Spinal cord (tissue), 10 donors: ENCODE measurements at places on chromosomes 16 and 17.

- DNase-seq = peak; percentile 39
- no peaks in the 10 kb centered on the region for H3K27me3 ChIP-seq
- no peak overlapping the region for H3K4me3 ChIP-seq
- no peaks in the 10 kb centered on the region for H3K36me3 ChIP-seq
These were observed 15.0 kb downstream of the CA5A start for GRCh38 chr16:87921236-87921773.

DNA sequence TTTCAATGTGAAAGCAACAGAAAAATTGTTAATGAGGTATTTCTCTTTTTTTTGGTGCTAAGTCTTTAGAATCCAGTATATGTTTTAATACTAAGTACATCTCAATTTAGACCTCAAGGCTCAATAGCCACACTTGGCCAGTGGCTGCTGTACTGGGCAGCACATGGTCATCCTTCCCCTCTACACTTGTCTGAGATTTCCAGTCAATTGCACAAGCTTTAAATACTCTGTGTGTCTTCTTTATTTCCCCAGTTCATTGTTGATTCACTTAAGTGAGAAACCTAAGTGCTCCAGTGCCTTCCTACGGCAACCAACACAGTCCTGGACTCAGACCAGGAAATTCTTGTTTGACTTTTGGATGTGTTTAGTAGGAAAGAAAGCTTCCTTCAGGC lies 62.2 kb downstream of the TNRC6C start:
- H3K4me3 ChIP-seq = no peak overlapping the region
- H3K4me1 ChIP-seq = peaks cover 5% of the 10 kb centered on the region
- peaks cover 13% of the 10 kb centered on the region for H3K36me3 ChIP-seq
- H3K27me3 ChIP-seq = no peaks in the 10 kb centered on the region

- no peaks in the 10 kb centered on the region for H3K36me3 ChIP-seq
- H3K27ac ChIP-seq = no peak overlapping the region
- no peaks in the 10 kb centered on the region for H3K27me3 ChIP-seq
These were observed 23.1 kb downstream of the CD300LB start for GRCh38 chr17:74508156-74508555.

DNA sequence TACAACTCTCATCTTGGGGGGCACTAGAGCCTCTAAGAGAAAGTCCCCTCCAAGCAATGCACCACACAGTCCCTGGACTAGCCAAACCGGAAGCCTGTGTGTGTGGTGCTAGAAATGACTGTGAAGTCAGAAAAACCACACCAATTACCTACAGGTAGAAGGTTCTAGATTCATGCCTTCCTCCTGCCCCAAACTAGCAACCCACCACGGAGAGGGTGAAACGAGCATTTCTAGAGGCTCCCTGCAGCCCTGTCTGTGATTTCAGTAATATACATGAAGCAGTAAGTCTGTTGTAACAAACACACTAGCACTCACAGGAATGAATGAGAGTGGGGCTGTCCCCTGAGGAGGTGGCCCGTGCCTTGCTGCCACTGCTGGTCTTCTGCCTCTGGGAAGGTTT lies 13.6 kb downstream of the ZFHX3 start:
- peaks cover 67% of the 10 kb centered on the region for H3K27me3 ChIP-seq
- H3K27ac ChIP-seq = no peak overlapping the region
- H3K4me3 ChIP-seq = no peak overlapping the region

- DNase-seq = no peak
- no peaks in the 10 kb centered on the region for H3K36me3 ChIP-seq
- no peak overlapping the region for H3K27ac ChIP-seq
- H3K4me3 ChIP-seq = no peak overlapping the region
- no peaks in the 10 kb centered on the region for H3K27me3 ChIP-seq
These were observed 220.1 kb upstream of the SOX9 start for GRCh38 chr17:71900621-71901229.

DNA sequence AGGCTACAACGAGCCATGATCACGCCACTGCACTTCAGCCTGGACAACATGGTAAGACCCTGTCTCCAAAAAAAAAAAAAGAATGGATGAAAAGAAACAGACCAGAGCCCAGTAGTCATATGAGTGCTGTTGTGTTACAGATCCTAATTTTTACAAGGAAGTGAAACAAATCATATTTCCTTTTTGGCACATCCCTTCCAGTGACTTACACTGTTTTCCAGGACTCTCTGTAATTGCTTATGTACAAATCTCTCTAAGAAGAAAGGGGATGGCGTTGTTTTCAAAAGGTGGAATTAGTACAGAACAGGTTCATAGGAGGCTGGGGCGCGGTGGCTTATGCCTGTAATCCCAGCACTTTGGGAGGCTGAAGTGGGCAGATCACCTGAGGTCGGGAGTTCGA lies 19.8 kb upstream of the ZNF594 start:
- DNase-seq = no peak
- H3K36me3 ChIP-seq = peaks cover 34% of the 10 kb centered on the region
- H3K4me3 ChIP-seq = no peak overlapping the region
- no peak overlapping the region for H3K27ac ChIP-seq

DNA sequence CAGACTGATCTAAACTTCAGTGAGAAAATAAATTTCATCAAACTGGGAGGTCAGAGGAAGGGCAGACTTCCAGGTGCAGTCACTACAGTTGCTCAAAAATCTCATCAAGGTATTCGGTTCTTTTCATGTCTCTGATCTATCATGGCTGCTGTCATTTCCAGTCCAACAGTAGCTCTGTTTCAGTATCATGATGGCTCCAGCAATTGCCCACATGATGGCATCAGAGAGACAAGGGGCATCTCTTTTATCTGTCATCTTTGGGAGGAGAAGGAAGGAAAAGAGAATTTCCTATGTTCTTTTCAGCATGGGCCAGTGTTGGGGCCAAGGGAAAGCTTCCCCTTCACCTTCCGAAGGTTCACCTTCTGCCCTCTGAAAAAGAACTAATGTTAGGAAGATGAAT lies 504.9 kb upstream of the HSBP1 start:
- no peak overlapping the region for H3K27ac ChIP-seq
- H3K4me3 ChIP-seq = no peak overlapping the region
- H3K4me1 ChIP-seq = no peaks in the 10 kb centered on the region
- no peaks in the 10 kb centered on the region for H3K27me3 ChIP-seq

- no peaks in the 10 kb centered on the region for H3K4me1 ChIP-seq
- no peaks in the 10 kb centered on the region for H3K36me3 ChIP-seq
- no peak overlapping the region for H3K27ac ChIP-seq
- H3K4me3 ChIP-seq = no peak overlapping the region
These were observed 33.9 kb downstream of the MYH11 start for GRCh38 chr16:15822957-15823356.

- H3K4me1 ChIP-seq = no peaks in the 10 kb centered on the region
- no peak overlapping the region for H3K4me3 ChIP-seq
- peak; percentile 11 for DNase-seq
- peaks cover 5% of the 10 kb centered on the region for H3K36me3 ChIP-seq
- H3K27ac ChIP-seq = no peak overlapping the region
These were observed 23.8 kb downstream of the CLTC start for GRCh38 chr17:59643159-59644140.

DNA sequence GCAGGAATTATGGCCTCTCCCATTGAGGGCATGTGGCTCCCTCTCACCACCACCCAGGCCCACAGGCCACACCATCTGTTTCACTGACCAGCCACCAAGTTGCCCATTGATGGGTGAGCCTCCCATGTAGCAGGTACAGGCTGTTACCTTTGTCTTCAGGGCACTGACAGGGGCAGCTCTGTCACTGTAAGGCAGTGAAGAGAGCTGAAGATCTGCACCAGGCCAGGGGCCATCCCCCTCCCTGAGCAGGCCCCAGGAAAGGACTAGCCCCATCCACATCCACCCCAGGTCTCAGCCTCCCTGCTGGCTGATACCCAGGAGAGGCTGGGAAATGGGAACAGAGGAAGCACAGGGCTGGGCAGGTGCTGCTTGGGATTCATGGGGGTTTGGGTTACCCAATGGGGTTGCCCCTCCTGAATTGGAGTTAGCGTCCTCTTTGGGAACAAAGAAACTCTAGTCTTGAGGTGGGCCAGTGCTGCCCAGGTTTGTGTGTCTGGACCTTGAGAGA lies 1691.4 kb downstream of the TP53TG3F start:
- no peaks in the 10 kb centered on the region for H3K4me1 ChIP-seq
- no peak overlapping the region for H3K4me3 ChIP-seq
- no peak for DNase-seq

DNA sequence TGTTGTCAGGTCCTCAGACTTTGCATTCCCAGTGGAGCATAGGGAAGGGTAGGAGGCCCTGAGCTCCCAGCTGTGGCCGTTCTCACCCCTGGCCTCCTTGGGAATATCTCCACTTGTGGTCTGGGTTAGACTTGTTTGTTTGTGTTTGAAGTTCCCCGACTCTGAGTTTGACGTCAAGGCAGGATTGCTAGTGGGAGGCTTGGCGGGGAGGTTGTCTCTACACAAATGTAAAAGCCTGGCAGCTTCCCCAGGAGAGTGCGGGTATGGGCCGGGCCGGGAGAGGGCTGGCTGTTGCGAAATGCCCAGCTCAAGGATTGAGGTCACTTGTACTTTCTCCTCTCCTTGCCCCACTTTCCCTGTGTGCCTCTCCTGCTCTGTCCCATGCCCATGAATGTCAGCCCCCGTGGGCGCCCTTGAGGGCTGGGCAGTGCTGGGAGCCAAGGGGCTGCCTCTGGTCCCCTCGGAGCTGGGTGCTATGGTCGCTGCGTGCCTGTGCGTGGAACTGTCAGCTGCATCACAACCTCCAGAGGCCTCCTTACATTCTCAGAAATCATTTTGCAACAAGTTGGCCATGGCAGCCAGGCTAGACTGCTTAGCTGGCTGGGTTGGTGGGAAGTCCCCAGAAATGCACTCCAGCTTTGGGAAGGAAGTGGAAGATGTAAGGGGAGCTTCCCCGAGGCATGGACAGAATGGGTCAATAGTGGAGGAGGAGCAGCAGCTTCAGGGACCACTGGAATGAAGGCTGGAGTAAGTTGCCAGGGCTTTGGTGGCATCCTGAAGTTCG lies 84.3 kb downstream of the KSR1 start:
- H3K27me3 ChIP-seq = no peaks in the 10 kb centered on the region
- H3K36me3 ChIP-seq = no peaks in the 10 kb centered on the region
- no peak overlapping the region for H3K4me3 ChIP-seq
- peak overlapping the region; percentile 42 for H3K27ac ChIP-seq
- H3K4me1 ChIP-seq = peaks cover 34% of the 10 kb centered on the region
- DNase-seq = no peak

DNA sequence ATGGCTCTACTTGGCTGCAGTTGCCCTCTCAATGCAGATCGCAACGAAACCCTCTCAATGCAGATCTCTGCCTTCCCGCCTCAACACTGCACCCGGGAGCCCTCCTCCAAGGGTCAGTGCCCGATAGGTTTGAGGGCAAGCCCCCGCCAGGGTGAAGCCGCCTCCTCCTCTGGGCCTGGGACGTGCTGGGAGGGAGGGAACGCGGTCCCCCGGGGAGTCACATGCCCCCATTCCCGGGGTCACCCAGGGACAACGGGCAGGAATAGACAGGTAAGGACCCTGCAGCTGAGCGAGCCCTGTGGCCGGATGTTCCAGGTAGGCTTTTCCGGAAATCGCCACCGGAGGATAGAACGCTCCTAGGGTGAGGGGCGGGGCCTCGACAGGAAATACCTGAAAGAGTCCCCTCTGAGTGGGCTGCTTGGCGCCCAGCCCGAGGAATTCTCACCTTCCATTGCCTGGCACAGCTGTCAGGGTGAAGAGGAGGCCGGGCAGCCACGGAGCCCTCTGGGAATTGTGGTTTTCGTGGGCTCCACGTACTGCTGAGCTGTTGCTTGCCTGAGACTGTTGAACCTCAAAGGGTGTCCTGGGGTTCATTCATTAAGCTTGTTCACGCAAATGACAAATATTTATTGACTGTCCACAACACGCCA lies 12.8 kb downstream of the ZNF174 start:
- no peak for DNase-seq
- H3K27me3 ChIP-seq = no peaks in the 10 kb centered on the region
- H3K36me3 ChIP-seq = peaks cover 19% of the 10 kb centered on the region
- no peak overlapping the region for H3K27ac ChIP-seq
- H3K4me3 ChIP-seq = no peak overlapping the region

- peaks cover 46% of the 10 kb centered on the region for H3K4me1 ChIP-seq
- H3K4me3 ChIP-seq = no peak overlapping the region
- H3K27me3 ChIP-seq = peaks cover 29% of the 10 kb centered on the region
These were observed 2.7 kb upstream of the RRAD start for GRCh38 chr16:66927918-66928649.

DNA sequence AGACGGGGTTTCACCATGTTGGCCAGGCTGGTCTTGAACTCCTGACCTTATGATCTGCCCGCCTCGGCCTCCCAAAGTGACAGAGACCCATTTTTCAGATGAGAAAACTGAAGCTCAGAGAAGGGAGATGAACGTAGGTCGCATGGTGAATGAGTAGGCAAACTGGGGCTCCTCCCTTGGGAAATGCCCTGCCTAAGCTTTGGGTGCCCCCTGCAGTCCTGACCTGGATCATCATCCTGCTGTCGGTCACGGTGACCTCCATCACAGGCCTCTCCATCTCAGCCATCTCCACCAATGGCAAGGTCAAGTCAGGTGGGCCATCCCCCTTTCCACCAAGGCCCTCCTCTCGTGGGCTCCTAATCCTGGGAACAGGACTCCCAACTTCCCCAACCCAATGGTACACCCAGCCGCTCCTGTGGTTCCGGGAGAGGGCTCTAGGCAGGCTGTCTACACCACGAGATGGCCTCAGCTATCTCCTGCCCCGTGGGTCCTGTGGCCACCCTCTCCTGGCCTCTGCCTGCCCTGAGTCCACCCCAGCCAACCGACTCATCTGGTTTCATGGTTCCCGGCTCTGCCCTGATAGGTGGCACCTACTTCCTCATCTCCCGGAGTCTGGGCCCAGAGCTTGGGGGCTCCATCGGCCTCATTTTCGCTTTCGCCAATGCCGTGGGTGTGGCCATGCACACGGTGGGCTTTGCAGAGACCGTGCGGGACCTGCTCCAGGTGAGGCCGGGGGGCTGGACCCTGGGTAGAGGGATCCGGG lies 4.7 kb downstream of the SLC12A3 start:
- H3K27me3 ChIP-seq = no peaks in the 10 kb centered on the region
- no peak overlapping the region for H3K4me3 ChIP-seq
- peaks cover 24% of the 10 kb centered on the region for H3K4me1 ChIP-seq

- H3K27ac ChIP-seq = peak overlapping the region; percentile 72
- H3K36me3 ChIP-seq = peaks cover 35% of the 10 kb centered on the region
- no peaks in the 10 kb centered on the region for H3K27me3 ChIP-seq
- peaks cover 37% of the 10 kb centered on the region for H3K4me1 ChIP-seq
- peak; percentile 67 for DNase-seq
- H3K4me3 ChIP-seq = no peak overlapping the region
These were observed 10.3 kb downstream of the HSPB9 start for GRCh38 chr17:42132941-42133340.

GRCh38 chr16:425740-426114 lies 278 bp downstream of the RAB11FIP3 start:
- H3K4me1 ChIP-seq = peaks cover 43% of the 10 kb centered on the region
- H3K27me3 ChIP-seq = no peaks in the 10 kb centered on the region
- DNase-seq = no peak
- H3K4me3 ChIP-seq = peak overlapping the region; percentile 73

GRCh38 chr16:78684030-78684611 lies 584.7 kb downstream of the WWOX start:
- no peaks in the 10 kb centered on the region for H3K4me1 ChIP-seq
- DNase-seq = no peak
- no peaks in the 10 kb centered on the region for H3K27me3 ChIP-seq

- no peak overlapping the region for H3K4me3 ChIP-seq
- H3K36me3 ChIP-seq = peaks cover 13% of the 10 kb centered on the region
- no peak for DNase-seq
- H3K27ac ChIP-seq = no peak overlapping the region
- H3K4me1 ChIP-seq = peaks cover 47% of the 10 kb centered on the region
- H3K27me3 ChIP-seq = peaks cover 7% of the 10 kb centered on the region
These were observed 7.0 kb upstream of the C1QTNF8 start for GRCh38 chr16:1102921-1103635.

- H3K4me3 ChIP-seq = peak overlapping the region; percentile 85
- no peak for DNase-seq
- peaks cover 34% of the 10 kb centered on the region for H3K36me3 ChIP-seq
- peak overlapping the region; percentile 84 for H3K27ac ChIP-seq
- H3K4me1 ChIP-seq = peaks cover 25% of the 10 kb centered on the region
These were observed 668 bp downstream of the USP36 start for GRCh38 chr17:78839762-78840529.
